ENCODE measurements at places on chromosomes 12 and 14.

GRCh38 chr12:56900583-56900982, 33.6 kb downstream of the SDR9C7 start:
- no peak for DNase-seq

- DNase-seq = no peak
Measured at GRCh38 chr12:89213747-89214146, 138.6 kb downstream of the DUSP6 start.

DNA sequence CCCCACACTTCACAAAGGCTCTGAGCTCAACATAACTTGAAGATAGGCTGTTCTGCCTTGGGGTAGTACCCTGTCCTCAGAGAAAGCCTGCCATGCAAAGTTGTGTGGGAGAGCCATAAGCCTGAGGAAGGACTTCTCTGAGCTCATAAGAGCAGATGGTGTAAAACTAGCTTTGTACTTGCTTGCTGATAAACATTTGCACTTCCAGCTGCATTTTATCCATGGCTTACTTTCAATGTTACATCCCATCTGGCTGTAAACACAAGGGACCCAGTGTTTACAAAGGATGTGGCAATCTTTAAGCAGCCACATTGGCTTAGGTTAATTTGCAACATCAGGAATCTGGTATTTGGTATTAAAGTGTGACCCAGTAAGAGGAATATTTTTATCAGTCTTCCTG, 258.1 kb downstream of the IPO8 start:
- DNase-seq = no peak

- DNase-seq = no peak
Measured at GRCh38 chr14:35234012-35234805, 58.0 kb upstream of the PSMA6 start.

DNA sequence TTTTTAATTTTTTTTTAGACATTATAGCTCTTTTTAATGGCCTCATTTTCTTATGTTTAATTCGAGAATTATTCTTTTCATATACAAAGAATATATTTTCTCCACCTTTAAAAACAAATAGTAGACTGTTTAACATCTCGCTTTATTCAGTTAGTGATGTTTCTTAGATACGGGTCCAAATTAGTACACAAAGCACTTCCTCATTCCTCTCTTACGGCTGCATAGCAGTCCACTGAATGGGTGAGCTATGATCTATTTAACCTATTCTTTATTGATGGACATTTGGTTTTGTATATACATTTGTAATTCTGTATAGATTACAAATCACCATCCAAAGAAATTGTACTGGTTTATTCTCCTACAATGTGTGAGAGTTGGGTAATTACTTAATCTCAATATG, 8.3 kb upstream of the GPR162 start:
- no peak for DNase-seq

DNA sequence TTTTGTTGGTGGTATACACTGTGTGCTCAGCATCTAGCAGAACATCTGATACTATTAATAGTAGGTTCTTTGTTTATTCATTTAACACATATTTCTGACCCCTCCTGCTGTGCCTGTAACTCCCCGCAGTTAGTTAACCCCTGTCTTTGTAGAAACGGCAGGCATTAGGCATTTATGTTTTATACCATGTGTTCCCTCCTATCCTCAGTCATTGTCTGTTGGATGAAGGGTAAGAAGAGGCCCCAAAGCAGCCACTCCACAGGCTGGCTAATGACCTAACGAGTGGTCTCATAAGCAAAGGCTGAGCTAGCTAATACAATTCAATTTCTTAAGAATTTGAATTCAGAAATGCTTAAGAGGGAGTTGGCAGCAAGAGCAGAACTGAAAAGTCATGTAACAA, 170.8 kb downstream of the TMX1 start:
- no peak for DNase-seq

DNA sequence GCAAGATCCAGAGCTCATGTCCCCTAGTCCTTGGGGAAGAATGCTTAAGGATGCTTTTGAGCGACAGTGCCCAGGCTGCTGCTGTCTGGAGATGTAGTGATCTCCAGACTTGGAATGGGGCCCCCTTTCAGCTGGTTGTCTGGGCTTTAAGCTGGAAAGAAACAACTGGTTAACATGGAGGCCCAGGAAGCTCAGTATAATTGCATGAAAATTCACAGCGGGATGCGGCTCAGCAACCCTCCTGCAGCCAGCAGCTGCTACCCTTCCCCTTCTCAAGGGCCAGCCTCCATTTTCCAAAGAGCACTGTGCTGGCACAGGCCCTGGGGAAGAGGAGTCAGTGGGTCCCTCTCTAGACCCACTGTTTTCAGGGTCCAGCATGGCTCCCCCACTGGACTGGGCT, 26.3 kb downstream of the RAB35 start:
- DNase-seq = no peak

DNA sequence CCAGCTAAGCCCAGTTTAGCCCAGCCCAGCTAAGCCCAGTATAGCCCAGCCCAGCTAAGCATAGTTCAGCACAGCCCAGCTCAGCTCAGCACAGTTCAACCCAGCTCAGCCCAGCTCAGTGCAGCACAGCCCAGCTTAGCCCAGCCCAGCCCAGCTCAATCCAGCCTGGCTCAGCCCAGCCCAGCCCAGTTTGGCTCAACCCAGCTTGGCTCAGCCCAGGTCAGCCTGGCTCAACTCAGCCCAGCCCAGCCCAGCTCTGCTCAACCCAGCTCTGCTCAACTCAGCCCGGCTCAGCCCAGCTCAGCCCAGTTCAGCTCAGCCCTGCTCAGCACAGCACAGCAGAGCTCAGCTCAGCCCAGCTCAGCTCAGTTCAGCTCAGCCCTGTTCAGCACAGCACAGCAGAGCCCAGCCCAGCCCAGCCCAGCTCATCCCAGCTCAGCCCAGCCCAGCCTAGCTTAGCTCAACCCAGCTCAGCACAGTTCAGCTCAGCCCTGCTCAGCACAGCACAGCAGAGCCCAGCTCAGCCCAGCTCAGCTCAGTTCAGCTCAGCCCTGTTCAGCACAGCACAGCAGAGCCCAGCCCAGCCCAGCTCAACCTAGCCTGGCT, 330.9 kb downstream of the TMEM121 start:
- DNase-seq = peak; percentile 23

GRCh38 chr14:95149441-95149840, 7.9 kb downstream of the DICER1 start:
- no peak for DNase-seq

DNA sequence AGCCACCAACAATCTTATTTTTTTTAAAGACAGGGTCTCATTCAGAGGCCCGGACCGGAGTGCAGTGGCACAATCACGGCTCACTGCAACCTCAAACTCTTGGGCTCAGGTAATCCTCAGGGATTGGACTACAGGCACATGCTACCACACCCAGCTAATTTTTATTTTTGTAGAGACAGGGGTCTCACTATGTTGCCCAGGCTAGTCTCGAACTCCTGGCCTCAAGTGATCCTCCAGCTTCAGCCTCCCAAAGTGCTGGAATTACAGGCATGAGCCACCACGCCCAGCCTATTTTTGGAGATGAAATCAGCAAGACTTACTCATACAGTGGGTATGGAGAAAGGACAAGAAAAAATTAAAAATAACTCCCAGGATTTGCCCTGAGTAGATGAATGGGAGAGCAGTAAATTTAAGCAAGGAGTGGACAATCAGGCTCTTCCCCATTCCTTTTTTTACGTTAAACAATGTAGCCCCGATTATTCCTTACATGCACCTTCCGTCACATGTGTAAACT, 13.2 kb downstream of the FMNL3 start:
- DNase-seq = no peak

- DNase-seq = no peak
Measured at GRCh38 chr12:89472508-89472907, 52.1 kb downstream of the GALNT4 start.

GRCh38 chr14:58439476-58439875, 12.0 kb downstream of the KIAA0586 start:
- DNase-seq = no peak

DNA sequence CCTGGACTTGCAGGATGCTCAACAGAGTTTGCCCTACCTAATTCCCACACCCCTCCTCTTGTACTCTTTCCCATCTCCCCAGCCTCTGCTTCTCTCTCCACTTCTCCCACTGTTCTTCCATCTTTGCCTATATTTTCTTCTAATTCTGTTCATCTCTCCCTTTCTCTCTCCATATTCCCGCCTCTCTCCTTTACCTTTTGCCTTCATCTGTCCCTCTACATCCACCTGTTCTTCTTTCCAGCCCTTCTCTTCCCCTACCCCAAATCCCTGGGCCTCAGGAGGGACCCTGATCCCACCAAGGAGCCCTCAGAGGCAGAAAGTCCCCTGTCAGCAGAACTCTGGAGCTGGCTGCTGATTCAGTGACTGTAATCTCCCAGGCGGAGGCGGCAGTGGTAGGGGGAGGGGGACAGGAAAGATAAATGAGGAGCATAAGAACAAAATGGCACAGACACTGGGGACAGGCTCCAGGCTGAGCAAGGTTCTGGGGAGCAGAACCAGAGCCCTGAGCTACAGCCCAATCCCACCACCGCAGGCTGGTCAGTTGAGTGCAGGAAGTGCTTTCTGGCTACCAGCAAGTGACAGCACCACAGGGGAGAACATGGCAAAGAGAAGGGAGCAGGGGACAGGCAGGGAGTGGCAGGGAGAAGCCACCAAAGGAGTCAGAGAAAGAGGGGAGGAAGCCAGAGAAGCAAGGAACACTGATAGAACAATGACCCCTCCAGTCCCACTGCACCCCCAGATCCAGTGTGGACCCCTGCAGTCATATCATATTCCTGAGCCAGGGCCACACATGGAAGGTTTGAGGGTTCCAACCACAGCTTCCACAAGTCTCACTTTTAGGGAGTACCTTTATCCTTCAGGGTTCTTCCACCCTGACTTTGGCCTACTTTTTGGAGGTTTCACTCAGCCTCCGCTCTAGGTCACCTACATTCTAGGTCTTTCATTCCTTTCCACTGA, 27.0 kb downstream of the SMUG1 start:
- no peak for DNase-seq

- DNase-seq = no peak
Measured at GRCh38 chr12:2212971-2213869, 160.4 kb downstream of the CACNA1C start.

DNA sequence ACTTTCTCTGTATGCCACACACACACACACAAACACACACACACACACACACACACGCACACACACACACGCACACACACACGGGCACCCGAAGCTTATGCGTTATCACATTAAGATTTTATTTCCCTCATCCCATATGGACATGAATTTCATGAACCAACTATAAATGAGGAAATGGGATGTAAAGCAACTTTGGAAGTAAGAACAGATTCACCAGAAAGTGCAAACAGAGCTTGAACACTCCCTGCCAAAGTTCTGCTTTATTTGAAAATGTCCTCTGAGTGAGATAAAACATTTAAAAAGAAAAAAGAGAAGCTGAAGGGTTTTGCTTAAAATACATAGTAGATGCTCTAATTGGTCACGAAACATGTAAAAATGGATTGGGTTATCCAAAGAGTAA, 90.4 kb upstream of the OTX2 start:
- no peak for DNase-seq

- DNase-seq = no peak
Measured at GRCh38 chr12:57031138-57031725, 14.9 kb upstream of the TAC3 start.

GRCh38 chr14:30354439-30354838, 204.5 kb upstream of the G2E3 start:
- no peak for DNase-seq

DNA sequence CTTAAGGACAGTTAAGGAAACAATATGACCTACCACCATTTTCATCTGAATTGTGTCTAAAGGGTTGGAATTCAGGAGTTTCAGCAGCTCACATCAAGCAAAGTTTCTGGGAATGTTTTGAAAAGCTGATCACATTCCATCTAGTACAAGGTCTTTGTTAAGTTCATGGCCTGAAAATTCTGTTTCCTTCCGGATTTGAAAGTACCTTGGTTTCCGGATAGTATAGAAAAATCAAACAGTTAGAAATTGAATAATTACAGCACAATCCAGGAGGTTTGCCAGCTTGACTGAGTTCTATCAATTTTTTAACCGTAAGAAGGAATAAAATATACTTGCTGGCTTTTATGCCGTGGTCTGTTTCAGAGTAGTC, 136.5 kb downstream of the HMGA2 start:
- DNase-seq = no peak

- no peak for DNase-seq
Measured at GRCh38 chr14:68363466-68363842, 429.4 kb downstream of the ZFP36L1 start.

DNA sequence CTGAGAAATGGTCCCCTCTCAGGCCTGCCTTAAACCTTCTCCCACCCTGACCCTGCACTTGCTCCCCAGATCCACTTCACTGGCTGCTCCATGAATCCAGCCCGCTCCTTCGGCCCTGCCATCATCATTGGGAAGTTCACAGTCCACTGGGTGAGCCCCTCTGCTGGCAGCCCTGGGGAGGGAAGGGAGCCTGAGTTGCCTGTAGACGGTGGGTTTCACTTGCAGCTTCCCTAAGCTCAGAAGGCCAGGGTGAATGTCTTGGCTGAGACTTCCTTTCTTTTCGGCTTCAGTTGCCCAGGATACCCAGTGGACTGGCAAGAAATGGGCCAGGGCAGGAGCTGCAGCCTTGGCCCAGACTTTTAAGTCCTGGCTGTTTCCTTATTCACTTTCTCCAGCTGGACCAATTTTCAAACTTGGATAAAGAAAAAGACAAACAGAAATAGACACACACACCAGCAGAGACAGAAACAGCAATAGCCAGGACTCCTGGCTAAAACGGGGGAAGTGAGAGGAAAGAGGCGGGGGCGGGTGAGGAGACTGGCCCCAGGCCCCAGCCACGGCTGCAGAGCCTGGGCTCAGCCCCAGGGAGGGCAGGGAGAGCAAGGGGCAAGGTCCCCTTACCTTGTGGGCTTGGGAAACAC, 2.0 kb downstream of the AQP6 start:
- no peak for DNase-seq

- DNase-seq = no peak
Measured at GRCh38 chr12:69464428-69464827, 5.8 kb upstream of the FRS2 start.

Data from central memory CD8-positive, alpha-beta T cell (primary cell).